ENCODE measurements at places on chromosomes 13 and 19.

- DNase-seq = no peak
Observed at GRCh38 chr13:110348309-110349105, 41.4 kb downstream of the COL4A2 start.

DNA sequence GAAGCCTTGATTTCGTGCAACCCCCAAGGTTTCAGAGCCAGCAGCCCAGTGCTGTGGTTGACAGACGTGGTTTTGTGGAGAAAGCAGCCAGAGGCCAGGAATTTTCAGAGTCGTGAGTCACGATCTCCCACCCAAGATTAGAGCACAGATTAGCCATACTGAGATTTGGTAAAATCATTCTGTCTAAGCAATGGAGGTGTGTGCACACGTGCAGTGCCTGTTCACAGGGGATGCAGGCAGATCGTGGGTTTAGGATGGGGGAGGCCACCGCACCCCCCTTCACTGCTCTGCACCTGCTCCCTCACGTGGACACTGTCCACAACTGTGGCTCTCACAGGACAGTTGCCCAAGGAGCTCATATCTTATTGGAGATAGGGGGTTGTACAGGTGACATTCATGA is 46.6 kb upstream of the GPR183 start:
- DNase-seq = peak; percentile 36

DNA sequence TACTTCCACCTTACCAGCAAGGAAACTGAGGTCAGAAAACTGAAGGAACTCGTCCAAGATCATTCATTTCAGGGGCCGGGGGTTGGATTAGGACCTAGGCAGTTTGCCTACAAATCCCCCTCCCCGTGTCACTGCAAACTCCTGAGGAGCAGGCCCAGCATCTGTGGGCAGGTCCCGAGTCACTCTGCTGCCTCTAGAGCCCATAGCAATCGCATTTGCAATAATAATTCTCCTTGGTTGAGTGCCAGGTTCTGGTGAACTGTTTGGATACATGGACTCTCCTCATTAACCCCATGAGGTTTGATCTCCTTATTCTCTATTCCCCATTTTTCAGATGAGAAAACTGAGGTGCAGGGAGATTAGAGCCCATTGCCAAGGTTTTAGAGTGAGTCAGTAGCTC is 903 bp downstream of the PIN1 start:
- peak; percentile 22 for DNase-seq

- no peak for DNase-seq
Observed at GRCh38 chr13:33496336-33496735, 210.8 kb upstream of the STARD13 start.

GRCh38 chr19:40542202-40542859 is 34.3 kb upstream of the SHKBP1 start:
- no peak for DNase-seq

DNA sequence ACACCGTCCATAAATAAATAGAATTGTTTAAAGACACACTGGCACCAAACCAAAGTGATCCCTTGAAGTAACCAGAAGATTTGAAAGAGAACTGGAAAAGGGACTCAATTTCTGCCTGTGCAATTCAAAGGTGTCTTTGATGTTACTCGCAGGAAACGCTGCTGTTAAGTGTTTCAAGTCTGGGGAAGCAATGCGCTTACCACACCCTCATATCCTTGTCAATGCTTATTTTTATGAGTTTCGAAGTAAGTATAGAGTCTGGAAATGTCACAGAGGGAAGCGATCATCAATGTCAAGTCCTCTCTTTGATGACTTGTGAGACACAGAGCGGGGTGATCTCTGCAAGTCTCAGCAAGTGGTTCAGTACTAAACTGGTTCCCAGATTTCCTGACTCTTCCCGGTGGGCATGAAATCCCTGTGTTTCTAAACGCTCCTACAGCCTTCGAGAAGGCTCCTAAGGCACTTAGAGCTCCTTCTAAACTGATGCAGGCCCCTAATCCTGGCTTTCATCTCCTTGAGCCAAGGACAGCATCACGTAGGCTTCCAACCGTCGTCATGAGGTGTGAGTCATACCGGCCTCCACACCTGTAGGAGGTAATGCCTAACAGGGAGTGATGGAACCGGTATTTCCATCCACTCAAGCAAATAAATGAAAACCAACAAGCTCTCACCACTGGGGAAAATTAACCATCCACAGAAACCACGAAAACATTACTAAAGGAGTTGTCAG is 22.8 kb downstream of the SYDE1 start:
- DNase-seq = no peak

DNA sequence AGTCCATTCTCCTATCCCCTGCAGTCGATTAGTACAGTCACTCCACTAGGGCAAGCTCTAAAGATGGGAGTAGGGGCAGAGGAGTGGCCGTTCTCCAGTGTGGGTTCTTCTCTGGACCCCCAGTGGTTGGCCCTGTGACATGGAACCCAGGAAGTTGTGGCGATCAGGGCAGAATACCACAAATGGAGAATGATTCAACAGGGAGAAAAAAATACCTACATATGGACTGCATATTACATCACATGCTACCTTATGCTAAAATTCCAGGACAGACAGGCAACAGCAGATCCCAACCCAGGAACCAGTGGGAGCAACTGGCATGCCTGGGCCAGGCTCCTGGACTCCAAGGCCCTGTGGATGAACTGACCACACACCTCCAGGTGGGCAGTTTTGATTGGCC is 20.4 kb downstream of the POU2F2 start:
- peak; percentile 45 for DNase-seq

DNA sequence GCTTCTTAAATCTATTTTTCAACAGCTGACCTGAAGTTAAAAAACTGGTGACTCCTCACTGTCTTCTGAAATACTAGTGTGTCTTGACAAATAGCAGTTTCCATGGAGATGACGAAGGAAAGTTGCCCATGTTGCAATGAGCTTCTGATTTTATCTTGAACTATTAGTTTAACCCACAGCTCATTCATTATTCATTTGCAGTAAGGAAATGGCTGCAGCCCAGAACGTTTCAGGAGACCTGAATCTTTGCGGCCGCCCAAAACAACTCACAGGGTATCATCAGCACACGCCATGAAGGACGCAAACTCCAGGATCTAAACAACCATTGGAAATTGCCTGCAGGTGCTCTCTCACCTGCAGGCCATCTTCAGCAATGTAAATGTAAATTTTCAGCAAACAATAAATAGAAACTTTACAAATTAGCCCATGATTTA is 142.5 kb downstream of the DCLK1 start:
- peak; percentile 66 for DNase-seq
